ENCODE measurements at places on chromosomes 5 and 9.

DNA sequence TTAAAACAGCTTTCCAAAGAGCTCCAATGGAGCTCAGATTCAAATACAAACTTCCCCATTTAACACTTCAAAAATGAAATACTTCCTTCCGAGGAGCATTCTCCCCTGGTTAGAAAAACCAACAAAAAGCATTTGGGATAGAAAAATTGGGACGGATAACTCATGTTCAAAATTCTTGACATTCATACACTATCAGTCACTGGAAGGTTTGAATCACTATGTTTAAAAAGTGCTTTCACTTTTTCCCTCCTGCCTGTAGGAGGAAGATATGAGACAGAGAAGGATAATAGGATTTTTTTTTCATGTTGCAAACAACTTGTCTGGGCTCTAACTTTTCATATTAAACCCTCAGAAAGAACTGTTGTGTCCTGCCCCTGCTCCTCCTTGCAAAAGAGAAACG is 412.0 kb downstream of the ACTL7B start:
- peak; percentile 22 for DNase-seq

- peak; percentile 71 for DNase-seq
These were observed 35.6 kb downstream of the DAB2IP start for GRCh38 chr9:121686930-121687541.

GRCh38 chr9:137095664-137096517 is 9.1 kb downstream of the MAN1B1 start:
- DNase-seq, result no peak

- no peak for DNase-seq
These were observed 40.4 kb upstream of the ECM2 start for GRCh38 chr9:92576175-92576574.

- DNase-seq, result peak; percentile 80
These were observed at the start of gene RANBP17 for GRCh38 chr5:170861917-170862766. RANBP17 (plus strand) TSS chr5:170862018.

DNA sequence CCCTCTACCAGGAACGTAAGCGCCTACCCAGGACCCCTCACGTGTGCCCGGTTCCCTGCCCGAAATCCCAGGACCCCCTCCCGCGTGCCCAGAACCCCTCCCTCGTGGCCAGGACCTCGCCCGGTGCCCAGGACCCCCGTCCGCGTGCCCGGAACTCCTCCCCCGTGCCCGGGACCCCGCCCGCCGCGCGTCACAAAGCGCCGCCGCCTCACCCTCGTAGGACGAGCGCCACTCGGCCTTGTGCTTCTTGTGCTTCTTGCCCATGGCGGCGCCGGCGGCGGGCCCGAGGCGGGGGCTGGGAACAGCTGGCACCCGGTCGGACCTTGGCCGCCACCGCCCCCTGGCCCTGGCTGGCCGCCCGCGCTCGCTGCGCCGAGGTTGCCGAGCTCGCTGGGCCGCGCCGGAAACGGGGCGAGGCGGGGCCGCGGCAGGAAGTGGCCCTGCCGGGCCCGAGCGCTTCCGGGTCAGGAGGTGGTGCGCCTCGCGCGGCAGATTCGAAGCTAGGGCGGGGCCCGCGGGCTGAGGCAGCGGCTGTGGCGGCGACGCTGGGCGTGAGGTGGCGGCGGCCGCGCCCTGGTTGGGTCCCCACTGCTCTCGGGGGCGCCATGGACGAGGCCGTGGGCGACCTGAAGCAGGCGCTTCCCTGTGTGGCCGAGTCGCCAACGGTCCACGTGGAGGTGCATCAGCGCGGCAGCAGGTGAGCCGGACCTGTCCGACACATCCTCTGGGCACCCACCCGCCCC is at the start of the genes BRD9 and TRIP13:
TSS of gene BRD9 (minus strand) at position 408 of the 743 bp plus-strand sequence. CDS start at position 264, 144 bp downstream.
TSS of gene TRIP13 (plus strand) at position 491 of the 743 bp plus-strand sequence. CDS start at position 606, 115 bp downstream.
- DNase-seq, result peak; percentile 98

- no peak for DNase-seq
These were observed 79.7 kb upstream of the ASTN2 start for GRCh38 chr9:117494401-117495090.

DNA sequence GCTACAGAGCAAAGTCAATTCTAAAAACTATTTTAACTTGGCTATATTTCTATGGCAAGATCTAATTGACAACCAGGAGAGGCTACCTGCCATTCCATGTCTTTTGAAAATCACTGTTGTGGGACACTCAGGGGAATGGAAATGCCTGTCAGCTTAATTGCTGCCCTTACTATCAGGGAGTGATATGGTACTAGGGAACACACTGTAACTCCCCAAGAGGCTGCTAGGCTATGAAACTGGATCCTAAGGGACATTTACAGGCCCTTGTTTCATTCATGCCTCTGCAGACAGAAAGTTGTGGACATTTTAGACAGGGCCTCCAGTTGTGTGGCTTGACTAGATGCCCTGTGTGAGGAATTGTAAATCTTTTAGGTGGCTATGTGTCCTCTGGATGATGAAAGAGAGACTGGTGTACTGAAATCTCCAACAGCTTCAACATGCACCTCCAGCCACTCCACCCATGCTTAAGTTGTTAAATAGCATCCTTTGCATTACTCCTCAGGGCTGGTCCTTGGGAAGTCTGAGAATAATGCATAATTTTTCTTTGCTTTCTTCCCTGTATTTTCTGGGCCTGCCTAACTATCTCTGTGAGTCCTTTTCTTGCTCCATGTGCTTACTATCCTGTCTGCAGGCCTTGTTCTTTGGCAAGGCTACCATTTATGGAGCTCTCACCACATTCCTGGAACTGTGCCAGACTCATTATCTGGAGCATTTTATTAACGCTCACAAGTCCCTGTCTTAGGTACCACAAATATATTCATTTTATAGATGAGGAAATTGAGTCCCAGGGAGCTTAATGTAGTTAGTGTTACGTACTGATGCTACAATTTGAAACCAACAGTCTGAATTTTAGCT is 3.2 kb downstream of the MROH2B start:
- DNase-seq, result no peak

GRCh38 chr5:31850981-31851689 is 212.2 kb downstream of the PDZD2 start:
- no peak for DNase-seq

DNA sequence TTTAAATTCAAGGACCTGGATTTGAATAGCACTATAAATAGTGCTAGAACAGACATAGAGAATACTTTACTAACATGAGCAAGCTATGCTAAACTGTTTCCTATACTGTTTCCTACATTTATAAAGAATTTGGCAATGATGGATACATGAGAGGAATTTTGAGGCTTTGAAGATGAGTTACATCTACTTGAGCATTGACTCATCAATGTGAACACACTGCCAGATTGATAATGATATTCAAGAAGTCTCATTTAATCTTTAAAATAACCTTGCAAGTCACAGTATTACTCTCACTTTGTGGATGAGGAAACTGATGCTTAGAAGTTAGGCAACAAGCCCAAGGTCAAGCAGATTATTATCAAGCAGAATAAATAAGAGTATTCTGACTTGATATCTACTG is 281.9 kb downstream of the DNAH5 start:
- DNase-seq, result no peak

- no peak for DNase-seq
These were observed 111.8 kb downstream of the UNC13B start for GRCh38 chr9:35273591-35273990.

- DNase-seq, result no peak
These were observed 47.3 kb downstream of the MED27 start for GRCh38 chr9:132032238-132032950.

DNA sequence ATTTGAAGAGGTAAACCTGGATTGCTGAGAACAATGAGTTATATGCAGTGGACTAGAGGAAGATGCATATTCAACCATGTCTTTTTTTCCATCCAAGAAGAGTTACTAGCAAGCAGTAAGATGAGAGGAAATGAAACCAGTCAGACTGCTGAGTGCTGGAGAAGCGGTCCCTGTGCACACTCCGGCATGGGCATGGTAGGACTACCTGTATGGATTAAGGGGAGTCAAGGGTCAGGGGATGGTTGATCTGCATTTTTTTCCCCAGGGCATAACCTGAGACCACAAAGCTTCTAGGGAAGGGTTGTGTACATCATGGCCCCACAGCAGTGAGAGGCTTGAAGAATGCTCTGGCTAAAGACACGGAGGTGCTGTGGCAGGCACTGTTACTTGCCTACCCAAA is 76.6 kb upstream of the ZNF169 start:
- no peak for DNase-seq
